Parietal lobe (tissue), 2 donors: ENCODE measurements at places on chromosomes 12 and 14. TPM values are rescaled to one million over a fixed set of nuclear protein-coding genes. Genes with fewer than 3 reads are reported as not detected.

The IL23A gene
- total RNA-seq, result not detected

The ANKRD52 gene
- total RNA-seq, result 35.4 TPM

The MUCL1 gene
- total RNA-seq, result not detected

The NFATC4 gene
- 4.4 TPM for total RNA-seq

The CCDC184 gene
- total RNA-seq, result 15.7 TPM

The SRRM4 gene
- total RNA-seq, result 19.7 TPM

The GNG2 gene
- total RNA-seq, result 342 TPM

The SNAPC1 gene
- total RNA-seq, result 4.4 TPM

The CCDC85C gene
- 8.1 TPM for total RNA-seq

The MAP1LC3B2 gene
- 4.1 TPM for total RNA-seq

The SYCP3 gene
- total RNA-seq, result 1.3 TPM

The TMTC1 gene
- 38.2 TPM for total RNA-seq

The CPM gene
- 0.94 TPM for total RNA-seq

The NCAPD2 gene
- 19.4 TPM for total RNA-seq

The TUBA1B gene
- total RNA-seq, result 1,288 TPM

The SLCO1B1 gene
- total RNA-seq, result not detected

The CACNA1C gene
- total RNA-seq, result 54.8 TPM

The MPHOSPH9 gene
- 121 TPM for total RNA-seq

The RNASE13 gene
- total RNA-seq, result not detected

The SLC7A7 gene
- 2.8 TPM for total RNA-seq

The RNU4-1 gene
- under 0.01 TPM for total RNA-seq

The GPR84 gene
- total RNA-seq, result not detected

The PIWIL1 gene
- total RNA-seq, result not detected

The KRT77 gene
- total RNA-seq, result not detected

The RPAP3 gene
- 27.5 TPM for total RNA-seq

The ALDH2 gene
- 21.9 TPM for total RNA-seq

The PTGR2 gene
- total RNA-seq, result 9.4 TPM

The SOAT2 gene
- not detected for total RNA-seq

The KLRC1 gene
- total RNA-seq, result not detected
